ENCODE measurements at places on chromosomes 12 and 14. TPM values are rescaled to one million over a fixed set of nuclear protein-coding genes. Genes with fewer than 3 reads are reported as not detected.

TSPAN11 gene
- total RNA-seq: 0.07 TPM

PRKCH gene
- 127 TPM for total RNA-seq

OS9 gene
- 103 TPM for total RNA-seq

RTL1 gene
- total RNA-seq: not detected

- H3K27ac ChIP-seq: no peak overlapping the region
- H3K27me3 ChIP-seq: no peaks in the 10 kb centered on the region
- H3K4me1 ChIP-seq: peaks cover 13% of the 10 kb centered on the region
- no peak overlapping the region for H3K4me3 ChIP-seq
Measured at GRCh38 chr12:89216211-89216952, 135.9 kb downstream of the DUSP6 start.

- H3K27me3 ChIP-seq: peaks cover 23% of the 10 kb centered on the region
- H3K27ac ChIP-seq: no peak overlapping the region
- no peaks in the 10 kb centered on the region for H3K36me3 ChIP-seq
- H3K4me3 ChIP-seq: no peak overlapping the region
Measured at GRCh38 chr12:13465635-13466034, 269.1 kb downstream of the EMP1 start.

DNA sequence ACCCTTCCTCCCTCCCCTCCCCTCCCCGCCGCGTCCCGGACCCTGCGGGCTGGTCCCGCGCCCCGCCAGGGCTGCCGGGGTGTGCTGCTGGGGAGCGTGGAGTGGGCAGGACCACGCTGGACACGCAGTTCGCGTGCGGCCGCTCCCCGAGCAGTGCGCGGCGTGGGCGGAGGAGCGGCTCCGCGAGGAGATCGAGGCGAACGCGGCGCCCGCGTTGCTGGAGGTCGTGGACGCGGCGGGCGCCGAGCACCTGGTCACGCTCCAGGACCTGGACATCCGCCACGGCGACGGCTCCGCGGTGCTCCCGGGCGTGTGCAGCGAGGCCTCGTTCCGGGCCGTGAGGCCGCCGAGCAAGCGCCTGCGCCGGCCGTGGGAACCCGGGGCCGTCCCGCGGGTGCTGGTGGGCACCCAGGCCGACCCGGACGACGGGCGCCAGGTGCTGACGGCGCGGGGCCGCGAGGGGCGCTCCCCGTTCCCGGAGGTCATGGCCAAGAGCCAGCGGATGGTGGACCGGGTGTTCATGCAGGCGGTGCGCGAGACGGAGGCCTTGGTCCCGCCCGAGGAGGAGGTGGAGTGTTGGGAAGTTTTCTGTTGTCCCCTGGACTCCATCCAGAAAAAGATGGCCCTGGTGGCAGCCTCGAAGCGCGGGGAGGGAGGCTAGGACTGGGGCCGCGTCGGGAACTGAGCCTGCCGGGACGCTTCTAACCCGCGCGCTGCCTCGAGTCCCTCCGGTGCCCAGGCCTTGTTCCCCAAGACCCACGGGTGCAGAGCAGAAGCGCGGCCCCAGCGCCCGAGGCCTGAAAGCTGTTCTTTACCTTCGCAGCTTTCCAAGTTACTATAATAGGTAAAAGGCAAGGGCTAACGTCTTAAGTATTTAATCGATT, 54.7 kb upstream of the EIF5 start:
- H3K4me3 ChIP-seq: peak overlapping the region; percentile 54
- peaks cover 2% of the 10 kb centered on the region for H3K36me3 ChIP-seq
- no peak overlapping the region for H3K27ac ChIP-seq
- no peaks in the 10 kb centered on the region for H3K4me1 ChIP-seq
- peaks cover 84% of the 10 kb centered on the region for H3K27me3 ChIP-seq

- no peak overlapping the region for H3K4me3 ChIP-seq
- no peak for DNase-seq
- H3K27me3 ChIP-seq: peaks cover 49% of the 10 kb centered on the region
- H3K4me1 ChIP-seq: peaks cover 17% of the 10 kb centered on the region
Measured at GRCh38 chr14:69042787-69043444, 63.8 kb upstream of the ACTN1 start.

GRCh38 chr12:113863455-113863845, 102.7 kb downstream of the RBM19 start:
- peaks cover 18% of the 10 kb centered on the region for H3K4me1 ChIP-seq
- H3K36me3 ChIP-seq: peaks cover 6% of the 10 kb centered on the region
- no peaks in the 10 kb centered on the region for H3K27me3 ChIP-seq
- H3K27ac ChIP-seq: no peak overlapping the region
- no peak for DNase-seq

DNA sequence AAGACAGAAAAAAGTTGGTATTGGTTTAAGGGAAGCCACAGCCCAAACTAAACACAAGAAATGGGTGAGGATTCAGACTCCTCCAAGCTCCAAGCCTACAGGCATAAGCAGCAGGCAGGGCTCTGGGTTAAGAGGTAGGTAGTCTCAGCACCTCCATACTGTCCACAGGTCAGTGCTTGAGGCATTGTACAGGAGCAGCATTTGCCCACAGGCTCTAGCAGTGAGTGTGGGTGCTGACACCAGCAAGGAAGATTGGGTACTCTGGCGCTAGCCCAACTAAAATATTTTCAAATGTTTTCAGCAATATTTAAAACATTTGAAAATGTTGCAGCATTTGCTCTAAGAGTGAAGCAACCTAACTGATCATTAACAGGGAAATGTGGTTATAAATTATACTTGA, 33.1 kb downstream of the FERMT2 start:
- no peaks in the 10 kb centered on the region for H3K27me3 ChIP-seq
- H3K4me1 ChIP-seq: peaks cover 18% of the 10 kb centered on the region
- peak; percentile 1 for DNase-seq
- H3K27ac ChIP-seq: no peak overlapping the region

- no peak for DNase-seq
- H3K27ac ChIP-seq: no peak overlapping the region
- H3K27me3 ChIP-seq: peaks cover 16% of the 10 kb centered on the region
Measured at GRCh38 chr12:113665457-113665856, 193.8 kb upstream of the LHX5 start.

GRCh38 chr12:121796855-121797751, 3.6 kb upstream of the RHOF start:
- peaks cover 38% of the 10 kb centered on the region for H3K4me1 ChIP-seq
- H3K27me3 ChIP-seq: no peaks in the 10 kb centered on the region
- peak overlapping the region; percentile 91 for H3K4me3 ChIP-seq
- H3K27ac ChIP-seq: peak overlapping the region; percentile 87
